ENCODE measurements at places on chromosomes 11 and 22.

- DNase-seq: no peak
These were observed 113.4 kb downstream of the TRPC6 start for GRCh38 chr11:101470419-101470818.

- no peak for DNase-seq
These were observed 1.8 kb upstream of the AP2A2 start for GRCh38 chr11:923691-924405.

GRCh38 chr22:38730411-38730871 lies 24.7 kb downstream of the GTPBP1 start:
- no peak for DNase-seq

DNA sequence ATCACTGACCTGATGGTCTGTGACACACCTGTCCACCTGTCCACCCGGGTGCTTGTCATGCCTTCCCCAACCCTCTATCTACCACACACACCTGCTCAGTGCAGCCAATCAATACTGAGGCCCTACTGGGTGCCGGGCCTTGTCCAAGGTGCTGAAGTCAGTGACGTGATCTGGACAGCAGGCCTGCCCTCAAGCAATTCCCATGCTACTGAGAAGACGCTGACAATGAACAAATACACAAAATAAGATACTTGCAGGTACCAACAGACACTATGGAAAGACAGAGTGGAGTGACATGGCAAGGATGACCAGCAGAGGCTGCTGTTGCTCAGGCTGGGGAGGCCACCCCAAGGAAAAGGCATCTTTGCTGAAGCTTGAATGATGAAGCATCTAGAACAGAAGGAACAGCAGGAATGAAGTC lies 21.2 kb downstream of the PLAAT3 start:
- DNase-seq: no peak

GRCh38 chr22:47023871-47024270 lies 261.4 kb downstream of the TBC1D22A start:
- no peak for DNase-seq
